Suppressor macrophage (primary cell): ENCODE measurements at places on chromosomes 1 and 21.

DNA sequence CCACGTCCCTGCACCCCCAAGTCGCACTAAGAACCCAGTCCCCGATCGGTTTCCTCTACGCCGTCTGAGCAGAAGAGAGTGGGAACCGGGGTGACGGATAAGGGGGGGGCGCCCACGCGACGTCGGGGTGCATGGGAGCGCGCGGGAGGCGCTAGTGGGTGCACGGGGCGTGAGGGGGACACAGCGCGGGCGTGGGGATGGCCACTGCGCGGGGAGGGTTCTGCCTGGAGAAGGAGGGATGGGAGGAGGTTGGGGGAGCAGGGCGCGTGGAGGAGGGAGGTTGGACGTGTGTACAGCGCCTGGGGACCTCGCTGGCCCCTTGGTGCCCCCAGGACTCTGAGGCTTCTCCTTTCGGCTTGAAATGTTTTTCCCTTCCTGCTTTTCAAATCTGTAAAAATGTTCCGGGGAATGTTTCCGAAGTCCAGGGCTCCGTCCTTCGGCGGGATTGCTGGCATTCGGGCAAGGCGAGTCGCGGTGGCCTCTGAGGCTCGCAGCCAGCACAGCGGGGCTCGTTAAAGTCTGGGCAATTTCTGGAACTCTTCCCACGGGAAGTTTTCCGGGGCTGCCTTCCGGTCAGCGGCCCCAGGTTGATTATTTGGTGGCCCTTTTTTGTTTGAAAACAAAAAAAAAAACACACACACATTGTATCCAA is 13.1 kb downstream of the RNF220 start:
- peak; percentile 24 for DNase-seq

DNA sequence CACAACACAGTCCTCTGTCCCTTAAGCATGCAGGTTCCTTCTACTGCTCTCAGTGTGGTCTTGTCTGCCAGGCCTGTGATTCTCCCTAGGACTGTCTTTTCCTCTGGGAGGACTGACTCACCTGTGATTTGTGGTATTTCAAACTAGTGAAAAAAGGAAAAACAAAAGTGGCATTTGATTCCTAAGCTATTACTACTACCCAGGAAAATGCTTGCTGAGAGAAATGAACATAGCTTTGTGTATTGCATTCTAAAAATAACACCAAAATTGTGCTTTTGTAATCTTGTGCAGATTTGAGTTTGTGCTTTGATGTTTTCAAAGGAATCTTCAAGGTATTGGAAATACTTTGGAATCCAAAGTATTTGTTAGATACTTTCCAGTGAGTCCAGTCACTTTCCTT is 57.0 kb downstream of the GPR161 start:
- DNase-seq, result no peak

DNA sequence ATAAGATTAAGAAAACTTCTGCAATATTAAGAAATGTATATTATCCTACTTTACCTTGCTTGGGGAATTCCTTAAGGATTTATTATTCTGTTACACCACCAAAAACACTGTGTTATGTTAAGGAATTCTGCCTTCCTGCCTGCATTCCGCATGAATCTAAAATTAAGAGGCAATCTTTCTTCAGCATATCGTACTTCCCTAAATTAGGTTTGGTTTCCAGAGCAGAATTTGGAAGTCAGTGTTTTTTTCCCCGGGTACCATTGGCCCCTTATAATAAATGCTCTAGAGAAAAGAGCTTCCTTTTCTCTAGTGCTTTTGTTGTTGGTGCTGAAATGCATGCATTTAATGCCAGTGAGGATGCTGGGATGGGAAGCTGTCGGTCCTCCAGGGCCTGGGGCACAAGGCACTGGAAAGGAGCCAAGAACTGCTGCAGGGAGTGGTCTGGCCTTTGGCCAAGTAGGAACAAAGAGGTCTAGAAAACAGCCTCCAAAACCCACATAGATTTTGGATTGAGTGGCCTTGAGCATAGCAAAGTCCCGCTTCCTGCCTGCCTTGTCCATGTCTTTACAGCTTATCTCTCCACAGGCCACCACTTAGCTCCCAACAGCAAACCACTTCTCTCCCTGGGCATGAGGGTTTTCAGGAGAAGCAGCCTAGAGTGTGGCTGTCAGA is 69.9 kb downstream of the RRAGC start:
- DNase-seq, result peak; percentile 18

- no peak for DNase-seq
These were observed 1.0 kb downstream of the GATAD2B start for GRCh38 chr1:153921803-153922075.

GRCh38 chr1:1426496-1427105 is 5.5 kb upstream of the ANKRD65 start:
- no peak for DNase-seq

DNA sequence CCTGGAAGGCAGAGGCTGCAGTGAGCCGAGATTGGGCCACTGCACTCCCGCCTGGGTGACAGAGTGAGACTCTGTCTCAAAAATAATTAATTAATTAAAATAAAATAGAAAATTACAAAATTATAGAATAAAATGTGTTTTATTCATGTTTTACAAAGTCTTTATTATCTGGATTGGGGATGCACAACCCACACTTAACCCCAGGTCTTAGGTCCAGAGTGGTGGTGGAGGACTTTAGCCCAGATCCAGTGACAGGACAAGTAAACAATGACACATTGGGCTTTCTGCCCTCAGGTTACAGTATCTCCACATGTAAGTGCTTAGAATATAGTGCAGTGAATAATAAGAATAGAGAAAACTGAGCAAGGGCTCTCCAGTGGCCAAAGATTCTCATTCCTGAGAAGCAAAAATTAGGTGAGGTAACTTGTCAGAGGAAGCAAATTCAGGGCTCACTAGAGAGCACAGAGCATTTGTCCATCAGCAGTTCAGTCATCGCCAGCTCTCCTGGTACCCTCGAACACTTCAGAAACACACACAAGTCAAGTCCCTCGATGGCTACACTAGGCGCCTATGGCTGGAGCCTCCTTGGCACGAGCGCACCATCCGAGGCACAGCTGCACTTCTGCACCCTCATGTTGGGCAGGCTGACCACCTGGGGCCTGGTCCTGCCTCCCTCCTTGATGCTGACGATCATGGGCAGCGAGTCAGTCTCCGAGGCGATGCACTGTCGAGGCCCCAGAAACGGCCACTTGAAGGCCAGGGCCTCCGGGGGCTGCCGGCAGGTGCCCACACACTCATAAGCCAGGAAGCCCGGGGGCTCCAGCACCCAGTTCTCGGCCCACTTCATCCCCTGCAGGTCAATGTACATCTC is 2.6 kb downstream of the LEFTY1 start:
- DNase-seq, result no peak

GRCh38 chr1:159945483-159946241 is at the start of gene IGSF9:
Gene IGSF9, minus strand, starts transcription at chr1:159945613. Its CDS starts 2,159 bp downstream, at chr1:159943454.
- DNase-seq, result no peak
